Activated CD4-positive, alpha-beta T cell treated with anti-CD3 and anti-CD28 coated beads for 48 hours (primary cell): ENCODE measurements at places on chromosomes 16 and 17.

DNA sequence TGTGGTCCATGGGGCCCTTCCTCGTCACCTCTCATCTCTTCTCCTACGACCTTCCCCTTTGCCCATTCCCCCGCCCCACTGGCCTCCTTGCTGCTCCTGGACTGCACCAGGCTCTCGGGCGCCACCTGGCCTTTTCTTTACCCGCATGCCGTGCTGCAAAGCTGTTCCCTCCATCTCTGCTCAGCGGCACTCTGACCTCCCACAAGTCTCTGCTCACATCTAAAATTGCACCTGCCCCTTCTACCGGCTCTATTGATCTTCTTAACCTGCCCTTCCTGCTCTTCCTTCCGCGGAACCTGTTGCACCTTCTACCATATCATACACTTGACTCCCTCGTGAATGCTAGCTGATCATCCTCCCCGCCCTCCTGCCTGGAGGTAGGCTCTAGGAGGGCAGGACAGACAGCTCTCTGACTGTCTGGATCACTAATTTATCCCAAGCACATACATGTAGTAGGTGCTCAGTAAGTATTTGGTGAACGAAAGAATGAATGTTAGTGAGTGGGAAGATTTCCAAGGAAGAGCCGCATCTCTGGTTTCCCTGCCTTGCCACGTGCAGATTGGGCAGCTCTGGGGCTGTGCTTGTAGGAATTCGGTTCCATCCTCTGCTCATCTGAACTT lies 17.3 kb downstream of the DNAH17 start:
- DNase-seq = peak; percentile 37

GRCh38 chr16:50982808-50983207 lies 168.3 kb downstream of the SALL1 start:
- no peak for DNase-seq

DNA sequence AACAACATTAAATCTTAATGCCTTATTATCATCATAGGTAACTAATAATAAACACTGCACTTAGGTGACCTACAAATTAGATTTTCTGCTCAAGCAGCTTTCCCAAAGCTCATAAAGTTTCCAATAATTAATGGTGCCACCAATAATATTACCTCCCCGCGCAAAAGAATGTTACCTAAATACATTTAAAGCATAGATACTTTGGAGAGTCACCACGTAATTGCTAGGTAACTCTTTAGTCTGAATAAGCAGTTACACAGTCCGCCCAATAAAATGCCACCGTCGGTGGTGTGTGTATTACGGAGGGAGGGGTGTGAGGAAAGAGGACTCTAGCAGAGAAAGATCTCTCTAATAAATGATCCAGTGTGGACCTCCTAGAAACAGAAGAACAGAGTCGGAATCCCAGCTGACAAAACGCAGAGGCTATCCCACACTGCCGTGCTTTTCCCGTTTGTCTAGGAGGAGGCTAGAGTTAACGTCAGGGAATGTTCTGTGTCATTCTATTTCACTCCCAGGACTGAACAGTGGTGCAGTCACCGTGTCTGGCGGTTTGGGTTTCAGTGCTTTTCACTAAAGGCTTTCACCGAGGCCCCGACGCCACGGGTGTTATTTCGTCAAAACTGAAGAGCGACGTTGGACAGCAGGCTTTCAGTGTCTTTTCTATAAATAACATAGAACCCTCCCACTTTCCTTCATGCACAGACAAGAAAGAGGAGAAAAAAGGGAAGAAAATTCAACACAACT lies 630 bp downstream of the RNFT1 start:
- DNase-seq = peak; percentile 67

- no peak for DNase-seq
These were observed 48.9 kb downstream of the FBXL20 start for GRCh38 chr17:39352511-39352910.

DNA sequence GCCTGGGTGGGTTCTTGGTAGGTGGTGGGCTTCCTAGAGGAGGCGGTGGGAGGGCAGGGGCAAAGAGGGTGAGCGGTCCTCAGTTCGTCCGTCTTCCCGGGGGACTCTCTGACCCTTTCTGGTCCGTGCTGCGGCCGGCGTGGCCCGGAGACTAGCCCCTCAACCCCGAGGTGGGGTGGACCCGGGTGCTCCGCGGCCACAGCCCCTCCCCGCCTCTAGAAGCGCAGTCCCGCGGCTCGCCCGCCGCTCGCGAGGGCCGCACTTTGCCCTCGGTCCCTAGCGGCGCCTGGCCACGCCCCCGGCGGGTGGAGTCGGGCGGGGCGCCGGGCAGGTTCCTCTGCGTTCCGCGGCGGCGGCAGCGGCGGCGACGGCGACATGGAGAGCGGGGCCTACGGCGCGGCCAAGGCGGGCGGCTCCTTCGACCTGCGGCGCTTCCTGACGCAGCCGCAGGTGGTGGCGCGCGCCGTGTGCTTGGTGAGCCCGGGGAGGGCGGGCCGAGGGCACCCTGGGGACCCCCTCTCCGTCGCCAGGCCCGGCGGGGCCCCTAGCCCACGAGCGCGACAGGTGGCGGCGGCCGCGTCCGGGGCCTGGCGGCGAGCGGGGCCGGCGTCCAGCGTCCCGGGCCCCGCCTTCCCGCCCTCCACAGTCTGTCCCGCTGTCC lies at the start of gene SYNGR2:
Gene SYNGR2 (plus strand): TSS at position 340 of the 661 bp plus-strand sequence. CDS start 36 bp downstream, at position 376.
- peak; percentile 91 for DNase-seq

DNA sequence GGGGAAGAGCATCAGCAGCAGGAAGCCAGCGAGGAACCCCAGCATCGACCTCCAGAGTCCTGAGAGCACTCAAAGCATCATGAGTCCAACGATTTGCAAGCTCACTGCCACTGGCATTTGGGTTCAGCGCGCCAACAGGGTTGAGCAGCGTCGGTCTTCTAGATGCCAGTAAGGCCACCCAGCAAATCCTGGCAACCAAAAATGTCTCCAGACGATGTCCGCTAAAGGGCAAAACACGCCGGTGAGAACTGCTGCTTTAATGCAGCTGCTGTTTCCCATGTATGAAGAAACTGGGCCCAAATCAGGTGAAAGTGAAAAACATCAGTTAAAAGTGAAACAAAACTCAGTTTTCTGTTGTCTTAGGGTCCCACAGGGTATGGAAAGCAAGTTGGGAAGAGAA lies 70.2 kb downstream of the ANKRD11 start:
- no peak for DNase-seq

- no peak for DNase-seq
These were observed 24.0 kb upstream of the SALL1 start for GRCh38 chr16:51175081-51175480.

GRCh38 chr17:19943026-19943425 lies 34.6 kb downstream of the AKAP10 start:
- DNase-seq = no peak

DNA sequence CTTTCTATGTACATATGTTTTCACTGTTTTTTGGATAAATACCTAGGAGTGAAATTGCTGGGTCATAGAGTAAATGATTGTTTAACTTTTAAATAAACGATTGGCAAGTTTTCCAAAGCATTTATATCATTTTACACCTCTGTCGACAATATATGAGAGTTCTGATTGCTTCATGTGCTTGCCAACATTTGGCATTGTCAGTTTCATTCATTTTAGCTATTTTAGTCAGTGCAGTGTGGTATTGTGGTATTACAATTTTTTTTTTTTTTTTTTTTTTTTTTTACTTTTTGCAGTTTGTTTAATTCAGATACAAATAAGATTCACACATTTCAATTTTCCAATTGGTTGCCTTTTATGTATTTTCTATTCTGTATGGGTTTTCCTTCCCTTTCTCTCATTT lies 26.0 kb downstream of the TADA2A start:
- DNase-seq = no peak

GRCh38 chr16:87993901-87994300 lies 42.7 kb downstream of the BANP start:
- DNase-seq = no peak

DNA sequence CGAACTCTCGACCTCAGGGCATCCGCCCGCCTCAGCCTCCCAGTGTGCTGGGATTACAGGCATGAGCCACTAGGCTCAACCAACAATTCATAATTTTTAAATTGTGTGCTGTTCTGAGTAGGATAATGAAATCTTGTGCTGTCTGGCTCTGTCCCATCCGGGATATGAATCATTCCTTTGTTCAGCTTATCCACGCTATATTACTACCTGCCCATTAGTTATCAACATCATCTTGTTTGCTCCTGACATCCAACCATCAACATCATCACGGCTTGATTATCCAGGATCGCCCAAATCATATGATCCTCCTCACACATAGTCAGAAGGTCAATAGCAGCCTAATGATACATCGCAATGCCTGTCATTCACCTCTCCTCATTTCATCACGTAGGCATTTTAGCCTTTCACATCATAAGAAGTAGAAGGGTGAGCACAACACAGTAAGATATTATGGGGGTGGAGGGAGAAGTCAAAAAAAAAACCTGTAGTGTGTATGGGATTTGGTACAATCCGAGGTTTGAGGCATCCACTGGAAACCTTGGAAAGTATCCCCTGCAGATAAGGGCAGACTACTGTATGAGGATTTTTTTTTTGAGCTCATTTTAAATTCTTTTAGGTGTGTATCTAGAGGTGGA lies 77.0 kb upstream of the SIAH1 start:
- DNase-seq = no peak

GRCh38 chr16:12681653-12682052 lies 122.0 kb downstream of the CPPED1 start:
- DNase-seq = no peak

DNA sequence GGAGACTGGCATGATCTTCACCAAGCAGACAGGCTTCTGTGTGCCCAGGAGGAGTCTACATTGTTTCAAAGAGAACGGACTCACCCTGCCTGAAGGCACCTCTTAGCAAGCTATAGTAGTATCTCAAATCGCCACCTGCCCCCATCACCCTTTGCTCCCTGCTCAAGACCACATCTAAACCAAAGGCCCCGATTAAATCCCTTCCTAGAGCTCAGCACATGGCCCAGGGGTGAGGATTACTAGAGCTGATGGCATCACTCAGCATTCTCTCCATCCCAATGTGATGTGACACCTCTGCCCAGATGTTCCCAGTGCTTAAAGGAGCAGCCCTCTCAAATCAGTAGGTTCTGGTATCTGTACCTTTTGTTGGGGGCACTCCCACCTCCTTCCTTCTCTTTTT lies 8.0 kb upstream of the CDC42EP4 start:
- DNase-seq = no peak
